ENCODE measurements at places on chromosomes 12 and 14.

- DNase-seq = no peak
Measured at GRCh38 chr12:49937639-49938300, 12.8 kb upstream of the AQP2 start.

GRCh38 chr12:131912518-131913274 lies 16.4 kb upstream of the PUS1 start:
- DNase-seq = no peak

GRCh38 chr12:132427174-132427768 lies 62.7 kb upstream of the FBRSL1 start:
- DNase-seq = no peak

- DNase-seq = no peak
Measured at GRCh38 chr12:132285991-132286681, 43.3 kb downstream of the GALNT9 start.

GRCh38 chr14:105326891-105327694 lies 12.5 kb downstream of the PACS2 start:
- DNase-seq = no peak

- no peak for DNase-seq
Measured at GRCh38 chr14:44873536-44873935, 88.2 kb downstream of the KLHL28 start.

GRCh38 chr12:57483466-57483865 lies 3.8 kb upstream of the ARHGAP9 start:
- DNase-seq = no peak

DNA sequence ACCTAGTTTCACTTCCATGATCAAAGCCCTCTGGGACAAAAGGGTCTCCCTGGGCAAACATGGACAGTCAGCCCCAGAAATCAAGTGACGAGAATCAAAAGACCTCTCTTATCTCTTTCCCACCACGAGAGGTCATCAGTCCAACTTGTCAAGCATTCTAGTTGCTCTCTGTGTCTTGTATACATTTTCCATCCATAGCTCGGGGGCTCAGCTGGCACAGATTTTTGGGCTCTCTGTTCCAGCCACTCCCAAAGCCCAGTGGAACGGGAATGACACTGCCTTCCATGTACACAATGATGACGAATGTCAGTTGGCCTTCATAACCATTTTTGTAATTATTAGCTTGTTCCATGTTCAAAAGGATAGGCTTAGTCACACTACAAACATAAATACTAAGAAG lies 29.7 kb downstream of the NOS1 start:
- no peak for DNase-seq

GRCh38 chr14:55092341-55092740 lies 36.7 kb upstream of the LGALS3 start:
- DNase-seq = no peak

GRCh38 chr12:93962336-93962735 lies 186.0 kb upstream of the PLXNC1 start:
- DNase-seq = no peak

- DNase-seq = no peak
Measured at GRCh38 chr14:54487771-54488170, 1.0 kb downstream of the GMFB start.

GRCh38 chr12:84596266-84596665 lies 316.3 kb downstream of the SLC6A15 start:
- DNase-seq = no peak

GRCh38 chr12:6951551-6952120 lies 480 bp downstream of the PTPN6 start:
- DNase-seq = peak; percentile 74

- no peak for DNase-seq
Measured at GRCh38 chr12:113980537-113981337, 14.6 kb upstream of the RBM19 start.

GRCh38 chr12:58217130-58217529 lies 275.8 kb downstream of the ATP23 start:
- no peak for DNase-seq

- no peak for DNase-seq
Measured at GRCh38 chr14:58663494-58664111, 25.8 kb downstream of the DACT1 start.

DNA sequence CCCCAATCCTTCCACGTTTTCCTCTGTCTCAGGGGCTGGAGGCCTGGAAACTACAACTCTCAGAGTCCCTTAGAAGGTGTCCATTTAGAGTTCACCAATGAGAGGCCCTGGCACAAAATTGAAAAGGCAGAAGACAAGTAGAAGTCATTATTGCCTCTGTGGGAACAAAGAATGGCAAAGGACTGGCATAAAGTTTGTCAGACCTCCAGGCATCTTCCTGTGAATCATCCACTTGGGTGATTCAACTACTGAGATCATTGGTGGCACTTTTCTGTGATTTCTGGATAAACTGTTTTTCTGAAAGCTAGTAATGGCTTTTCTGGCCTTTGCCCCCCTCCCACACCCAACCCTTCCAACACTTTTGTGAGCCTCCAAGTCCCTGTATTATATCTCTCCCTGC lies 42.6 kb upstream of the C12orf42 start:
- DNase-seq = no peak

DNA sequence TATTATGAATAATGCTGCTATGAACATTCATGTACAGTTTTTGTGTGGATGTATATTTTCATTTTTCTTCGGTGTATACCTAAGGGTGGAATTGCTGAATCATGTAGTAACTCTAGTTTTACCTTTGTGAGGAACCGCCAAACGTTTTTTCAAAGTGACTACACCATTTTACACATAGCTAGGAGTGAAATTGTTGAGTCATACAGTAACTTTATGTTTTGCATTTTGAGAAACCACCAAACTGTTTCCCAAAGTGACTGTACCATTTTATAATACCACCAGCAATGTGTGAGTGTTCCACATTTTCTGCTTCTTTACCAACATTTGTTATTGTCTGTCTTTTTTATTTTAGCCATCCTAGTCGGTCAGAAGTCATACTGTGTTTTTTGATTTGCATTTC lies 3.1 kb upstream of the TPH2 start:
- no peak for DNase-seq

DNA sequence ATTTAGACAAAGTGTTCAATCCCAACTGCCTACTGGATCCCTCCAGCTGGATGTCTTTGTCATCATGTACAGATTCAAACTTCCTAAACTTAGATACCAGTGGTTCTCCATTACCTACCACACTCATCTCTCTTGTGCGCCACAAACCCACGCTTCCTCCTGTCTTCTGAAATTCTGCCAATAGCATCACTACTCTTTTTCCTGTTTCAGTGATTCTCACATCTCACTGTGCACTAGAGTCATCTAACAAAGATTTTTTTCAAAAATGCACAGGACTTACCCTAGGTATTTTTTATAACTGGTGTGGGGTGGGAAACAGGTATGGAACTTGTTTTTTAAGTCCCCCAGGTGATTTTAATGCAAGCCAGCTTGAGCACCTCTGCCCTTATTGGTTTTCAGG lies 5.9 kb downstream of the PSMB5 start:
- DNase-seq = no peak

DNA sequence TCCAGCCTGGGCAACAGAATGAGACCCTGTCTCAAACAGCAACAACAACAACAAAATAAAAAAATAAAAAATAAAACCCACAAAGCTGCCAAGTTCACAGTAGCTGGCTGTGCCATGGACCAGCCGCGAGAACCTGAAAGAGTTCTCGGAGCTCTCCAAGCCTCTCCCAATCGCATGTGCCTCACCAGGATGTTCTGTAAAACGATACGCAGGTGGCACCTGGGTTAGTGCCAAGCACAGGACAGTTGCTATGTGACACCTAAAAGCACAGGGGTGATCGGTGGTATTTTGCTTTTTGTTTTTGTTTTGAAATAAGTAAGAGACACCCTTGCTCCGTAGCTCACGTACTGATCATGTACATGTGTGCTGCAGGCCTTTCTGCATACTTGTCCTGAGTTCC lies 52.4 kb downstream of the RFLNA start:
- DNase-seq = no peak

- DNase-seq = peak; percentile 43
Measured at GRCh38 chr14:23299986-23300686, 2.5 kb downstream of the PPP1R3E start.

- no peak for DNase-seq
Measured at GRCh38 chr12:72677139-72677538, 405.0 kb downstream of the TRHDE start.

DNA sequence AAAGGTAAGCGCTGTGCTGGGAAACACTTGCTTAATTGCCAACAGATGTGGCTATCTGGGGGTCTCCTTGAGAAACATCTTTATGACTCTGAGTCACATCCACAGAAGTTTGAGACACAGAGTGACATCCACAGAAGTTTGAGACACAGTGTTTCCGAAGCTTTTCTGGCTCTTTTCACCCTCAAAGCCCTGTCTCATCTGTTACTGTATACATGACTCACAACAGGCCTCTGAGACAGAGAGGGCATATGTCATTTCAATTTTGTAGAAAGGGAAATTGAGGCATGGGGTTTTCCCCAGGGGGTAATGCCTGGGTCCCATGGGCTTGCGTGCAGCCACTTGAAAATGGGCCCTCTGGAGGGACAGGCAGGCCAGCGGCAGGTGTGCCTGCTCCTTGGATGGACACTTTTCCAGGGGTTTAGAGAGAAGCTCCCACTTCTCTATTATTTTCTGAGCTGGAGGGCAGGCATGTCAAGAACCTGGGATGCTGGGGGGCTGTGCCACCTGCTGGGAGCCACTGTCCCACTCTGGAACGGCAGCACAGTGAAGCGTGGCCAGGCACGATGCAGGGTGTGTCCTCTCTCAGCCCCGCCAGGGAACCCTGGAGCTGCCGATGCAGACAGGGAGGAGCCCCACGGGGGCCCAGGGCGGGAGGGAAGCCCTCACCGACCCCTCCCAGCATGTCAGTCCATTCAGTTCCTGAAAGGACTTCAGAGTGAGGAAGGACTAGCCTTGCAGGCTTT lies 111.3 kb upstream of the FKBP4 start:
- DNase-seq = no peak

DNA sequence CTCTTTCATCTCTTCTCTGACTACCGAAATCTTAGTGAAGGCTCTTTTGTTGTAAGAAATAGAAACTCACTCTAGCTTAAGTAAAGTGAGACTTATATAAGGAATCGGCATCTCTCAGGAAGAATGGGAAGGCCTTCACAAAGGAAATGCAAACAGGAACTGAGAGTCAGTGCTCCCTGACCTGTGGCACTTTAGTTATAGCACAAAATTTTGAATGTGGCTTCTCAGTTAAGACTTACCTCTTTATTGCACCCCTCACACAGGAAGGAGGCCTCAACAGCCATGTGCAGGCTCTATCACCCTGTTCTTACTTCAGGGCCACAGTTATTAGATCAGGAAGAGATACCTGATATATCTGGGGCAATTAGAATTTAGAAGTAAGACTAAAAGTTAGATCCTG lies 224.7 kb upstream of the EGLN3 start:
- no peak for DNase-seq

DNA sequence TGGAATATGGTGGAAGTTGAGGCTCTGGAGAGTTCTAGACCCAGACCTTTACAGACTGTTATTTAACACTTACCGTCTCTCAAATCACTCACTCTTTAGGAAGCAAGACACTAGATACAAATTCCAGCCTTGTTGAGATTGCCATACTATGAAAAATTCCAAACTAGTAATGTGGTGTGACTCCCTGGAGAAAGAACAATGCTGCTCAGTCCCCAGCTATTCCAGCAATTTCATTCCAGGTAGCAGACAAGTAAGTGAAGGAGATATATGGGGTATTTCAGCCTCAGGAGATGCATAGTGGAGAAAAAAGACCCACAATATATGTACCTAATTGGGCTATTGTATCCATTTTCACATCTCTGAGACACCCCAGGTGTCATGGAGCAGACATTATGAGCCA lies 678.9 kb upstream of the LMO3 start:
- DNase-seq = no peak

DNA sequence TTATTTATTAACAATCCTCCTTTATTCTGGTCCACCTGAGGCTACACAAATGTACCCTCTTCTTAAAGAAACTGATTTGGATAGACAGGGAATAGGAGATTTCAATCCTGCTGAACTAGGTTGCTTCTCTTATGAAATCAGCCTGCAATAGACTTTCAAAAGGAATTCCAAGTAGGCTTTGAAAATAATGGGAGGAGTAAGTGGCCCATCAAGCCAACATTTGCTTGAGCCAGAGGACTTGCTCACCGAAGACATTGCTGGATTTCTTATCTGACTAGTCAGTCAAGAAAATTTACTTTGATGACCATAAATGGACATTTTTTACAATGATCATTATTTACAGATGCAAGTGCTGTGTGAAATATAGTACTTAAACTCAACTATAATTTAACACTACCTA lies 82.8 kb upstream of the RASSF8 start:
- no peak for DNase-seq

DNA sequence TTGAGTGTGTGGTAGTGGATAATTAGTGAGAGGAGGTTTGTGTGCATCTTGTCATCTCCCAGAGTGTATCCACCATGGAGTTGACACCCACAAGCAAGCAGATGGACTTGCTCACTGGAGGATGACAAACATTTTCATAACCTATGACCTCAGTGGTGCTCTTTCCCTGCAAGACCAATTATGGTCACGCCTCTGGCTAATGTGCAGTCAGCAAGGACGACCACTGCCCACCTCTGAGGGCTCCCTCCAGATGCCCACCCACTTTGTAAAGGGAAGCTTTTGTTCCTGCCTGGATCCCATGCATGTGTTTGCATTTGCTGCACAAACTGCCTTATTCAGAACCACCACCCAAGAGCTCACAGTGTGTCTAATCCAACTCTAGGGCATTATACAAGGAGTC lies 982.8 kb downstream of the TMEM121 start:
- DNase-seq = no peak

DNA sequence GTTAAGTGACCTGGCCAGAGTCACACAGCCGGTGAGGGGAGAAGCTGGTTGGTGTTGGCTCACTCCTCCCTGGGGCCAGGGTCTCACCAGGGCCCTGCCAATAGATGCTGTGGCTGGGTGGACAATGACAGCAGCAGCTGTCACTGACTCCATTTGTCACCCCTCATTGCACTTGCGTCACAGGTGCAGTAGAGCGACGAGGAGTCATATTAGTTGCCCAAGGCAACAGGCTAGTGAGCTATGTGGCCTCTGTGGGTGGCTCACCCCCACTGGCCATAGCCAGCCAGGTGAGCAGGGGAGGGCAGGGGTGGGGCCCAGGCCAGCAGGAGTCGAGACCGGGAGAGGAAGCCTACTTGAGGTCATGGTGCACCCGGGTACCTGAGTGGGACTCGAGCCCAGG lies 9.7 kb downstream of the SLC25A47 start:
- DNase-seq = no peak

DNA sequence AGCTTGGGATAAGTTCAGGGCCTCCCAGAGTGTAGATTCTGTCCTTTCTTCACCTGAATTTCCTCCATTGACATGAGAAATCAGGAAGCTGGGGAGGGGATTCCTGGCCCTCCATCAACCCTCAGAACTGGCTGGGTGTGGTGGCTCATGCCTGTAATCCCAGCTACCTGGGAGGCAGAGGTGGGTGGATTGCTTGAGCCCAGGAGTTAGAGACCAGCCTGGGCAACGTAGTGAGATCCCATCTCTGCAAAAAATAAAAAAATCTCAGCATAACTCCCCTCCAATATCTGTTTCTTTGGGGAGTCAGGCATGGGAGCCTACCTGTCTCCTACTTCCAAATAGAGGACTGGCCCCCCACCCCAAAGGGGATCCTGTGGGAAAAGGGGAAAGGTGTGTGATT lies 59.8 kb upstream of the TBX3 start:
- DNase-seq = no peak
